ENCODE measurements at places on chromosomes 1 and 21.
A peak's percentile ranks its signal among the peaks of the same experiment; 100 is the strongest.

GRCh38 chr1:32208891-32209328, at the start of gene DCDC2B:
DCDC2B (plus strand) TSS chr1:32209089; CDS start chr1:32209094, 5 bp downstream.
- no peak for DNase-seq

DNA sequence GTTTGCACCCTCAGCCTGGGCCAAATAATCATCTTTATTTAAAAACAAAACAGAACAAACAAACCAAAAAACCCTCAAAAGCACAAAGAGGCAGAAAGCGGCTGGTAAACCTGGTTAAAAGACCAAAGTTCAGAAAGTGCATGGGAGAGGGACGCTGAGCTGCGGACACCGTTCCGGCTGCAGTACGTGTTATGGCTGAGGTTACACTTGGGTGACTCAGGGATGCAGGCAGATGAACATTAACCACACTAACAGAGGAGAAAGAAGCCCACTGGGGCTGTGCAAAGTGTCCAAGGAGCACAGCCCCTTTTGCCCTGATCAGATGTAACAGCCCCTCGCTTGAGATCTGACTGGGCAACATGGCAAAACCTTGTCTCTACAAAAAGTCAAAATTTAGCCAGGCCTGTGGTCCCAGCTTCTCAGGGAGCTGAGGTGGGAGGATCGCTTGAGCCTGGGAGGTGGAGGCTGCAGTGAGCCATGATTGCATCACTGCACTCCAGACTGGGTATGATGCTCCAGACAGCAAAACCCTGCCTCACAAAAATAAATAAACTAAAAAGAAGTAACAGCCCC, 28.3 kb downstream of the GPR157 start:
- no peak for DNase-seq

DNA sequence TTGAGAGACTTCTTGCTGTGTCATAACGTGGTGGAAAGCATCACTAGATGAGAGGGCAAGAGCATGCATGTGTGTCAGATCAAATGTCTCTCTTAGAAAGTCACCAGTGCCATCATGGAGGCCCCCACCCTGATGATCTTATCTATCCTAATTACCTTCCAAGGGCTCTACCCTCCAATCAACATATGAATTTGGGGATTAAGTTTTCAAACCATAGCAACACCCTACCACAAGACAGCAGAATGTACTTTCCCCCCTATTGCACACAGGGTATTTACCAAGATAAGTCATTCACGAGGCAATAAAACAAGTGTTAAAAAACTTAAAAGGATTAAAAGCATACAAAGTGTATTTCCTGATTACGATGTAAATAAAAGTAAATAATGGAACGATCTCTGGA, 515.6 kb downstream of the LMO4 start:
- DNase-seq = no peak

DNA sequence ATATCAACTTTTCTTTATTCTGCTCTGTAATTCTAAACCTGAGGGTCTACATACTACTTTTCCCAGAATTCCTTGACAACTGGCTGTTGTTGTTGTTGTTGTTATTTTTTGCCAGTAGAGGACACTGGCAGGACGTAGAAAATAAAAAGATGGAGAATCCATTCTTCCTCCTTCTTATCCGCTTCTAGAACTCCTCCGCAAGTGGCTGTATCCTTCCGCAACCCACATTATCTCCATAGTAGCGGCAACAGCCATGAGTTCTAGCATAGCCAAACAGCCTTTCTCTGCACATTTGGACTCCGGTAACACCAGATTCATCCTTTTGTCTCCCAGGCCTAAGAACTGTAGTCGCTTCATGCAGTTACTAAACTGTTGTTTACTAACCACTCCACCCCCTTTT, 91.1 kb upstream of the CACHD1 start:
- no peak for DNase-seq

GRCh38 chr1:224333939-224334786, 4.2 kb upstream of the NVL start:
- no peak for DNase-seq

DNA sequence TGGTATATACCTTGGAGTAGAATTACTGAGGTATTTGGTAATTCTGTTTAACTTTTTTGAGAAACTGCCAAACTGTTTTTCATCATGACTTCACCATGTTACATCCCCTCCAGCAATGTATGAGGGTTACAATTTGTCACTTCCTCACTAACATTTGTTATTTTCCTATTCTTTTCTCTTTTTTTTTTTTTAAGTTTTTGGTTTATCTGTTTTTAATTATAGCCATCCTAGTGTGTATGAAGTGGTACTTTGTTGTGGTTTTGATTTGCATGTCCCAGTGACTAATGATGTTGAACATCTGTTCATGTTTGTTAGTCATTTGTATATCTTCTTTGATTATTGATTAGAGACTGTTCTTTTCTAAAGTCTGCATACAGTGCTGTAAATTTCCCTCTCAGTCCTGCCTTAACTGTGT, 147.3 kb downstream of the HS2ST1 start:
- peak; percentile 33 for DNase-seq

GRCh38 chr1:119116725-119117124, 23.7 kb downstream of the WARS2 start:
- no peak for DNase-seq

- no peak for DNase-seq
These were observed 18.2 kb upstream of the CCDC27 start for GRCh38 chr1:3733883-3734589.

- DNase-seq = no peak
These were observed 9.7 kb upstream of the UMODL1 start for GRCh38 chr21:42061195-42061985.

DNA sequence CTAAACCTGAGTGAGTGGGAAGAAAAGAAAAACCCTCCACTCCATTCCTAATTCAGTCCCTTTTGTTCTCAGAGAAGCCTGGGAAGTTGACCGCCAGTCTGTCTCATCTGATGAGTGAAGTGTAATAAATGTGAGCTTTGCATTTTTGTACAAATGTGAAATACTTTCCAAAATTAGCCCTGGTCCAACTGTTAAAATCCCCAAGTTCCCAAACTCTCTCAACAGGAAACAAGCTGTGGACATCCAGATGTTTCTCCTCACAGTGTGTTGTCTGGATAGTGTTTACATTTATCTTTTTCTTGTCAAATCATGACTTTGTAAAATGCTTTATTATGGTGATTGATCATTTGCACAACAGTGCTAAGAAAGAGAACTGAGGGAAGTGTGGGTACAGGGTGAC, 145.1 kb downstream of the TM2D1 start:
- DNase-seq = peak; percentile 77

DNA sequence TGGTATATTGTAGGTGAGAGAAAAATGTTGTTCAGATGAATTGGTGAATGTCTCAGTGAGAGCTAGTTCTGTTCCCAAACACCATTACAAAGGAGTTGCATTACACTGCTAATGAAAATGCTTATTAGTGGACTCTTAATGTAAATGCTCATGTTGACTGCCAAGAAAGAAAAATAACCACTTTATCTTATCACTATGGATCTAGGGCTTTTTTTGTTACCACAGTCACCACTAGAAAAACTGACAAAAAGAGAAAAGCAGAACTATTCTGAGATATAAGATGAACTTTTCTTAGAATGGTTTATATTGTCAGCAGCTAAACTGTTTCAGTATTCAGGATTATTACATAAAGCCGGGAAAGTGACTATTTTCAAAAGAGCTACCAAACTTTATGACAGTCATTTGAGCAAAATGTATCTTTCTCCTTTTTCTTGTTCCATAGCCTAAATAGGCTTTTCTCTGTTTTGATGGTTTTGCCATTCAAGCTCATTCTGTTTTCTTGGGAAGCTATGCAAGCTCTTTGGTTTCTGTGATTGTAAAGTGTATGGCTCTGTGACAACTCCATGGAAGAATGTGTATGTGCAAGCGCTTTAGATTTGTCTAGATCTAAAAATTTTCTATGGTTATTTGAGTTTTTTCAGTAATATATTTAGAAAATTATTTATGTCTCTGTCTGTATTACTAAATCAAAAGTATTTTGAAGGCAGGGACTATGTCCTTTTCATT, 64.2 kb upstream of the DPH5 start:
- no peak for DNase-seq

DNA sequence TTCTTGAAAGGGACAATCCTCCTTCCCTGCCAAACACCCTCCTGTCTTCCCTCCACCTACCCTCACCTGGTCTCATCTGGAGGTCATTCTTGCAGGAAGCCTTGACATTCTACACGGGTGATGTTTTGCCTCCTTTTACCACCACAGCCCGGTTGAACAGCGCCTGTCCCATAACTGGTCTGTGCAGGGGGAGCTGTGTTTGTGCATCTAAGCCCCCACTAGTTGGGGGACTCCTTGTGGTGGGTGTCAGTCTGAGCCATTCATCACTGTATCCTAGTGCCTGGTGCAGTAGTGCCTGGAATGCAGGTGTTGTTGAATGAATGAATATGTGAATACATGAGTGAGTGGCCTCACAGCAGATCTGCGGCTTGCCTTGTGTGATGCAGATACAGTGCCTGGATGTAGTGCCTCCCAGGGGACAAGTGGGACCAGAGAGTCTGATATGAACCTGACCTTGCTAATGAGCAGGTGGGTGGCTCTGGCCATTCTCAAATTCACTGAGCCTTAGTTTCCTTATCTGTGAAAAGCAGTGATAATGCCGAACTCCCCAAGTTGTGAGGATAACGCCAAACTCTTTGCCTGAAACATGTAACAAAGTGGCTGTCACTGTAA, 79.8 kb downstream of the OMA1 start:
- DNase-seq = no peak

DNA sequence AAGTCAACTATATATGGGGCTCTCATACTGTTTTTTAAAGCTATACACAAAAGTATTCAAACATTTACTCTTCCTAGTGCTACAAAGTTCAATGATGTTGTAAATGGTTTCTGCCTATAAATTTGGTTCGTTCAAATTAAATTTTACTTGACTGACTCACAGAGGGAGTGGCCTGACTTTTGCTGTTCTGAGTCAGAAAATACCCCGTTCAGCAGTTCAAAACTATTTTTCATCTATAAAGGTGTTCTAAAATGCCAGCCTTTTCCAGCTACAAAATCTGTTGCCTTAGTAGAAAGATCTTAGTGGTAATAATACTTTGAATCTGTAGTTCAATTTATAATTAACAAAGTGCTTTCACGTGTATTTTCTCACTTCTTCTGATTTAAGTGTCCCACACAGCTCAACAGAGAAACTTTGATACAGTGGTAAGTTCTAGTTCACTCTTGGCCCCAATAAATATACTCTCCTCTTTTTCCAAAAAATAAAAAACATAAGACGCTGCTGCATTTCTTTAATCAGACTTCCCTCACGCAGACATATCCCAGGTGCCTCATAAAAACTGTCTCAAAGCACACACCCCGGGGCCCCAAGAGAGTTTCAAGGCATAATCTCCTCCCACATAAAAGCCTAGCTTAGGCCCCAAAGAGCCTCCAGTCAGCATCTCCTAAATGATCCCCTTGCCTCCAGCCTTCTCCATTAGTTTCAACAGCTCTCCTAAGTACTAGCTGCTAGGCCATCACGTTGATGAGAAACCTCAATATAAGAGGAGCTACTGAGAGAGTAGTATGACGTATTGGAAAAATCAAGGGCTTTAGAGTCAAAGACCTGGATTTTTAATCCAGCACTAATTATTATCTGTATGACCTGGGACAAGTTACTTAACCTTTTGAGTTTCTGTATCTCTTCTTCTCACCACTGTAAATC, 3.2 kb downstream of the PTP4A2 start:
- DNase-seq = no peak

- no peak for DNase-seq
These were observed 42.8 kb downstream of the CLDN14 start for GRCh38 chr21:36436829-36437744.

DNA sequence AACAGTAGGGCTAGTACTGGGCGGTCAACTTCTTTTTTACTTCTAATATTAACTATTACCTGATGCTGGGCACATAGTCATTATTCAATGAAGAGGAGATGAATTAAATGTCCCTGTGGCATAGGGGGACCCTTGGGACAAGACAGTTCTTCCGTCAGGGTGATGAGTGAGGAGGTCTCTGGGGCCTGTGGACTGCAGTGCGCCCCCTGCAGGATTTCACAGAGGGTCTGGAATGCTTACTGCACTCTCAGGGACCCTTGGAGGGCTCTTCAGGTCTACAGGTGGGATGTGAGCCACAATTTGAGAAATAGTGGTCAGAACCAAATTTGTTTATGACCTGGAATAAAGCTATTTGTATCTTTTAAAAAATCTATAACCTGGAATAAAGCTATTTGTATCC, 149.4 kb downstream of the FAM78B start:
- DNase-seq = no peak

DNA sequence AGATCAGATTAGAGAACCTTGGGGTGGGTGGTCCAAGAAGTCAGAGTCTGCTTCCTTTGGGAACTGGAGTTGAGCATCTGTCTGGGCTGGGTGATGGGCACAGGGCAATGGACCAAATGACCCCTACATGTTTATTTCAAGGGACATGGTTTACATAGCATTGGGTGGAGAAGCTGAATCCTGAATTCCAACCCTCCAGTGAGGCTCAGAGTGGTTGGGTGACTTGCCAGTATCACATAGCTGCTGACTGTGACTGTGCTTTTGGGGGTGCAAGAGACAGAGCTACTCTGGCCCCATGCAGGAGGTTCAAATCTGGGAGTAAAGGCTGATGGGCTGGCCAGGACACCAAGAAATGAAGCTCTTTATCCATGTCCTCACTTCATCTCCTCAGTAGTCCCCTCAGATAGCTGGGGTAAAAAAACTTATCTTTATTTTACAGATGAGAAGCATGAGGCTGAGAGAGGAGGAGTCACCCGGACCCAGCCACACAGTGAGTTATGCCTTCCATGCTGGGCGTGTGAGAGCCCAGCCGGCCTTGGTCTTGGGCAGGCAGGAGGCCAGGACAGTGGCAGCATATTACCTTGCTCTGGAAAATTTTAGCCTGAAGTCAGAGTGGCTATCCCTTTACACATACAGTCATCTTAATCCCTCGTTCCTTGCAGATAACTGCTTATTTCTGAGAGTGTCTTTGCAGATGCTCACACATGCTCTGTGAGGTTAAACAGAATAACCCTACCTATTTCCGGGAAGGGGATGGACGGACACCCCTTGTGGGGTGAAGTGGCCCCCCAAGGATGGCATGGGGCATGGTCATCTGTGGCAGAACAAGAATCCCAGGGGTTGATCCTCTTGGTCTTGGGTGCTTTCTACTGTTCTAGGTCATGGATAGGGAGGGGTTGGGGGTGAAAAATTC, 2.8 kb upstream of the SERINC2 start:
- no peak for DNase-seq

GRCh38 chr1:166170075-166170474, 3.3 kb upstream of the FAM78B start:
- no peak for DNase-seq

GRCh38 chr1:10211805-10212410, 1.5 kb downstream of the KIF1B start:
- peak; percentile 59 for DNase-seq

GRCh38 chr1:115456441-115456961, 118.5 kb upstream of the NGF start:
- no peak for DNase-seq

- no peak for DNase-seq
These were observed 147.6 kb downstream of the NEK7 start for GRCh38 chr1:198304431-198304830.

DNA sequence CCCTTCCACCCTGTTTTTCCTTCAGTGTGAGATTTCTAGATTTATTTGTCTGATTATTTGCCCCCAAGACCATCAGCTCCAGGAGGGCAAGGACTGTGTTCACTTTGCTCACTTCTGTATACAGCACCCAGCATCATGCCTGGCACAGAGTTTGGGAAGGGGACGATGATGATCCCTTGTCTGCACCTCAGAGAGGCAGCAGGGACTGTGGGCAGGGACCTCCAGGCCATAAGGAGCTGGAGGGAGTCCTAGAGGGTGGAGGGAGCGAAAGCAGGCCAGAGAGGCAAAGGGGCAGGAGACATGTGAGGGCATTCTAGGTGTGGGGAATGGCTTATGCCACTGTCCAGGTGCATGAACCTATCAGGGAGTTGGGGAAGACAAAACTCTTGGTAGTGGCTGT, 32.8 kb downstream of the H3-3A start:
- DNase-seq = no peak
